GM12878 (cell line): ENCODE measurements at places on chromosomes 5 and 9. TPM values are rescaled to one million over a fixed set of nuclear protein-coding genes. Genes with fewer than 3 reads are reported as not detected.

DNA sequence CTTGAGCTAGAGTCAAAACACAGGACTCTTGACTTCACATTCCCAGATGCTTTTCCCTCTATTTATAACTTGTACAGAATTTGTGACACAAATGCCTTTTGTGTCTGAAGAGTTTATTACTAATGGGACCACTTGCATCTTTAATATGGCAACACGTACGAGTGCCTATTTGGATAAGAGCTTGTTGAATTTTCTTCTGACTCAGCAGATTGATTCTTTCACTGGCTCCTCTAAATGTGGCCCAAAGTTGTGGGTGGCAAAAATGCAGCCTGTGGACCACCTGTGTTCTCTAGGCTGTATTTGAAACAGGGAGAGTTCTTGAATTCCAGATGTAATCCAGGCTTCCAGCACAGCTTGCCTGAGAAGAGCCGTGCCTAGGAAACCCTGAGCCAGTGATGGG is 34.1 kb upstream of the ERCC6L2 start:
- no peak overlapping the region for H3K27ac ChIP-seq
- no peaks in the 10 kb centered on the region for H3K4me1 ChIP-seq
- DNase-seq, result no peak
- no peaks in the 10 kb centered on the region for H3K36me3 ChIP-seq
- H3K27me3 ChIP-seq, result no peaks in the 10 kb centered on the region

- H3K4me1 ChIP-seq, result no peaks in the 10 kb centered on the region
- no peak overlapping the region for H3K4me3 ChIP-seq
- H3K27ac ChIP-seq, result no peak overlapping the region
- no peaks in the 10 kb centered on the region for H3K36me3 ChIP-seq
These were observed 79.6 kb downstream of the PAPPA start for GRCh38 chr9:116233160-116233530.

The ZNF367 gene
- 3.3 and 6.2 TPM in 2 replicates for polyA plus RNA-seq

GRCh38 chr9:12695474-12695873 is 2.3 kb downstream of the TYRP1 start:
- no peaks in the 10 kb centered on the region for H3K27me3 ChIP-seq
- DNase-seq, result no peak
- no peaks in the 10 kb centered on the region for H3K4me1 ChIP-seq
- no peak overlapping the region for H3K27ac ChIP-seq

- no peak for DNase-seq
- H3K4me3 ChIP-seq, result no peak overlapping the region
- no peaks in the 10 kb centered on the region for H3K36me3 ChIP-seq
- H3K27me3 ChIP-seq, result no peaks in the 10 kb centered on the region
- H3K4me1 ChIP-seq, result no peaks in the 10 kb centered on the region
- no peak overlapping the region for H3K27ac ChIP-seq
These were observed 53.3 kb upstream of the RNU6ATAC start for GRCh38 chr9:134217431-134218210.

The RAB24 gene
- 26.4 and 29.2 TPM in 2 replicates for polyA plus RNA-seq

- no peaks in the 10 kb centered on the region for H3K36me3 ChIP-seq
- no peaks in the 10 kb centered on the region for H3K27me3 ChIP-seq
- no peak overlapping the region for H3K4me3 ChIP-seq
- no peak for DNase-seq
These were observed 38.6 kb upstream of the TDRD7 start for GRCh38 chr9:97373331-97373730.

The XPA gene
- polyA plus RNA-seq, result 17.4 and 19.9 TPM in 2 replicates

DNA sequence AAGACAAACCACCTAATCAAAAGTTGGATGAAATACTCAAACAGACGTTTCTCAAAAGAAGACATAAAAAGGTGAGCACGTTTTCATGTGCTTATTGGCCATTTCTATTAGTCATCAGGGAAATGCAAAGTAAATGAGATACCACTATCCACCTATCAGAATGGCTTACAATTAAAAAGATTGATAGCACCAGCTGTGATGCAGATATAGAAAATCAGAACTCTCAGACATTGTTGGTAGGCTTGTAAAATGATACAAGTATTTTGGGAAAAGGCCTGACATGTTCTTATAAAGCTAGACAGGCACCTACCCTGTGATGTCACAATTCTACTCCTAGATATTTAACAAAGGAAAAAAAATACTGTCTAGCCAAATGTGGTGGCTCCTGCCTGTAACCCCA is 44.0 kb upstream of the SLC30A5 start:
- H3K4me1 ChIP-seq, result no peaks in the 10 kb centered on the region
- DNase-seq, result no peak
- H3K27me3 ChIP-seq, result no peaks in the 10 kb centered on the region
- no peak overlapping the region for H3K27ac ChIP-seq

DNA sequence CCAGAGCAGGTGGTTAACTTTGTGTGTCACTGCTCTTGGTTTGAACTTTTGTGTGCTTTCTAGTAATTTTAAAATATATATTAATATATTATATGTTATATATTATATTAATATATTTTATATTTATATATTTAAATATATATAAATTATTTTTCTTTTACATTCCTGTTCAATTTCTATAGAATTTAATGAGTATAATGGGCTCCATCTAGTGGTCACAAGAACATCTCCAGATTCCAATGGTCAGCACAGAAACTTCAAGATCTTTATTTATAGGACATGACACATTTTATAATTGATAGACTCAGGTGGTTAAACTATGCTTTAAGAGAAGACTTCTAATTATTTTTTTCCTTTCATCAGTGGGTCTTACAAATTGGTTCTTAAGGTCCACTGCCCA is 39.1 kb downstream of the COL23A1 start:
- no peaks in the 10 kb centered on the region for H3K27me3 ChIP-seq
- no peak overlapping the region for H3K27ac ChIP-seq
- H3K36me3 ChIP-seq, result no peaks in the 10 kb centered on the region
- no peak overlapping the region for H3K4me3 ChIP-seq

DNA sequence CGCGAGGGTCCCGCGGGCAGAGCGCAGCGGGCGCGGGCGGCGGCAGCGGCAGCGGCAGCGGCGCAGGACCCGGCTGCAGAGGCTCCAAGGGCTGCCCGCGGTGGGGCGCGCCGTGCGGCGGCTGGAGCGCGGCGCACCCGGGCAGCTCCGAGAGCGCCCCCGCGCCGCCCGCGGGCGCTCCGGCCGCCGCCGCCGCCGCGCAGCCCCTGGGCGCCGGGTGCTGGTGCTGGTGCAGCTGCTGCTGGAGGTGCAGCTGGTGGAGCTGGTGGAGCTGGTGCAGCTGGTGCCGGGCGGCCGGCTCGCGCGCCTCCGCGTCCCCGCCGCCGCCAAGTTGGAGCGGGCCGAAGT is 644 bp downstream of the IER5L start:
- no peaks in the 10 kb centered on the region for H3K36me3 ChIP-seq
- H3K27ac ChIP-seq, result no peak overlapping the region
- peaks cover 21% of the 10 kb centered on the region for H3K4me1 ChIP-seq
- DNase-seq, result no peak

The THBS4 gene
- 1.0 and 1.8 TPM in 2 replicates for polyA plus RNA-seq

- peaks cover 53% of the 10 kb centered on the region for H3K4me1 ChIP-seq
- peak; percentile 70 for DNase-seq
- peak overlapping the region; percentile 60 for H3K4me3 ChIP-seq
- H3K27me3 ChIP-seq, result no peaks in the 10 kb centered on the region
- H3K27ac ChIP-seq, result peak overlapping the region; percentile 85
These were observed 81.0 kb downstream of the RXRA start for GRCh38 chr9:134407121-134407779.

DNA sequence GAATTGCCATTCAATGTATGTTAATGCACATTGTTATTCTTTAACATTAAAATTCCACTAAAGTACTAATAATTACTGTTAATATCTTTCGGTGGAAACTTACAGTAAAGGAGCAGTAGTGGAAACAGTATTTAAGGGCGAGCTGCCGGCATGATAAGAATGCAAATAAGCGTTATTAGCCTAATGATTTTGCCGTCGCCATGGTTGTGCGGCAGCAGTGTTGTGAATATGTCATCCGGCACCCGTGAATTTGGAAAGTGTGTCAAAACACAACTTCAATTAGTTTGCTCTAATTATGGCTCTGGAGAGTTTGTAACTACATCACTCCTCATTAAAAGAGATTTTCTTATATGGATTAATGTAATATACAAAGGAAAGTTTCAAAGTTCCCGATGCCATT is 81.4 kb downstream of the MVB12B start:
- H3K4me3 ChIP-seq, result no peak overlapping the region
- no peak overlapping the region for H3K27ac ChIP-seq
- no peaks in the 10 kb centered on the region for H3K36me3 ChIP-seq
- peaks cover 12% of the 10 kb centered on the region for H3K4me1 ChIP-seq
- 0 out of 2 replicates have a peak, but pooled peaks cover 5% of the 10 kb centered on the region for H3K27me3 ChIP-seq
- DNase-seq, result no peak

The TEX48 gene
- polyA plus RNA-seq, result not detected in 2 replicates

GRCh38 chr5:168147106-168147505 is 144.3 kb upstream of the WWC1 start:
- H3K4me3 ChIP-seq, result no peak overlapping the region
- H3K27ac ChIP-seq, result no peak overlapping the region
- no peaks in the 10 kb centered on the region for H3K36me3 ChIP-seq
- no peaks in the 10 kb centered on the region for H3K27me3 ChIP-seq

- DNase-seq, result no peak
- H3K27me3 ChIP-seq, result no peaks in the 10 kb centered on the region
- H3K4me1 ChIP-seq, result no peaks in the 10 kb centered on the region
These were observed 530.9 kb upstream of the TYRP1 start for GRCh38 chr9:12162181-12162815.

DNA sequence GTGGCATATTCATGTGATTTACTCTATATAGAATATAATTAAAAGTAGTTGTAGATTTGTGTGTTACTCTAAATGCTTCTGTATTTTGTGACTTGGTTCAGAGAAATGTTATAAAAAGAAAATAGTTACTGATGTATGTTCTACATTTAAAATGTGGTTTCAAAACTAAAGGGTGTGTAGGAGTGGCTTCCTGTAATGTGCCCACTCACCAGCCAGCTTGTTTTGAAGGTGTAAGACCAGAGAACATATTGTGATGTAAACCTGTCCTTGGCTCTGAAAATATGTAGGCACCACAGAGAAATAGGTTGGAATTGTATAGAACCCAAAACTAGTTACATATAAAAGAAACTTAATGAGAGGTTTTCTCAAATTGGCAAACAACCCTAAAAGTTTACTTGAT is 51.2 kb upstream of the ARRDC3 start:
- H3K27ac ChIP-seq, result no peak overlapping the region
- H3K36me3 ChIP-seq, result no peaks in the 10 kb centered on the region
- no peaks in the 10 kb centered on the region for H3K27me3 ChIP-seq
- no peaks in the 10 kb centered on the region for H3K4me1 ChIP-seq
- no peak for DNase-seq

- no peaks in the 10 kb centered on the region for H3K36me3 ChIP-seq
- DNase-seq, result no peak
- H3K4me3 ChIP-seq, result no peak overlapping the region
- H3K27me3 ChIP-seq, result no peaks in the 10 kb centered on the region
- H3K27ac ChIP-seq, result no peak overlapping the region
These were observed 275.5 kb downstream of the GLIS3 start for GRCh38 chr9:4024281-4024777.

The SPINK6 gene
- not detected in 2 replicates for polyA plus RNA-seq

DNA sequence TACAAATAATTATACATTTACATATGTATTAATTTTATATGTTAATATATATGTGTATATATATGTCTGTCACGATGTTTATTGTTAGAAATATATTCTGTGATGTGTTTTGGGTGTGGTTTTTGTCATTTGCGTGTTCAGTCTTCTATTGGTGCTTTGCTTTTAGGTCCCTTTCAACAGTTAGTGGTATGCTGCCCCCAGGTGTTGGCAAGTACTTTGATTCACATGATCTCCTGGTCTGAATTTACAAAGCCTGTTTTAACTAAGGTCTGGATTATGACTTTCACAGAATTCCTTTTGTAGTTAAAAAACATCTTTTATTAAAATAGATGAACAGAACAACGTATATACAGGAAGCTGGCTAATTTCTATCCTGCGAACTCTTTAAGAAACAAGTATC is 271.5 kb downstream of the CCDC171 start:
- no peaks in the 10 kb centered on the region for H3K27me3 ChIP-seq
- no peaks in the 10 kb centered on the region for H3K4me1 ChIP-seq
- no peak for DNase-seq
- H3K27ac ChIP-seq, result no peak overlapping the region
- H3K36me3 ChIP-seq, result no peaks in the 10 kb centered on the region

GRCh38 chr5:111929261-111929660 is 172.3 kb upstream of the NREP start:
- H3K27ac ChIP-seq, result no peak overlapping the region
- no peak for DNase-seq
- no peaks in the 10 kb centered on the region for H3K36me3 ChIP-seq
- H3K4me1 ChIP-seq, result no peaks in the 10 kb centered on the region
- no peaks in the 10 kb centered on the region for H3K27me3 ChIP-seq
- no peak overlapping the region for H3K4me3 ChIP-seq

DNA sequence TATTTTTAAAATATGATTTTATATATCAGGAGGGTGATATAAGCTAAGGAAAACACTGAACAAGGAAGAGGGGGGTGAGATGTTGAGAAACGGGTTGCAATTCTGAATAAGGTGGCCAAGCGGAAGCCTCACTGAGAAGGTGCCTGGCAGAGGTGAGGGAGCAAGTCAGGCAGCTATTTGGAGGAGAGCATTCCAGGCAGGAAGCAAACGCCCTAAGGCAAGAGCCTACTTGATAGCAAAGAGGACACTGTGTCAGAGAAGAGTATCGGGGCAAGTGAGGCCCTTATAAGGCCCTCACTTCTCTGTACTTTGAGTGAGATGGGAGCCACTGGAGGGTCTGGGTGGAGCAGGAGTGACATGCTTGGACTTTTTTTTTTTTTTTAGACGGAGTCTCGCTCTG is 8.0 kb upstream of the CTNNA1 start:
- DNase-seq, result no peak
- no peaks in the 10 kb centered on the region for H3K36me3 ChIP-seq

The CDC20B gene
- not detected in 2 replicates for polyA plus RNA-seq

DNA sequence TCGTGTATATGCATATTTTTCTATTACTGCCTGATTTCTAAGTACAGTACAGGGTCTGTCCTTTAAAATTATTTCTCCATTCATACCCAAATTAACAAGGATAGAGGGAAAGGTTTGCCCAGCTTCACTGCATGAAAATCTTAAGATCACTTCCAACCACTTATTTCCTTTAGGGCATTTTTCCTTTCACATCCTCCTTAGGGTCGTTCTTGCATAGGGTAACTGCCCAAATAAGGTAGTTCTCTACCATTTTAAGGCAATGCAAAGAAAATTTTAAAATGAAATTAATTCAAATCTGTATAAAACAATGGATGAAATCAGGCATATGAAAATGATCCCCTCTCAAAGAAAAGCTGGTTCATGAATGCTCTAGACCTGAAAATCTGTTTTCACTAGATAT is 4.1 kb upstream of the CDC20B start:
- peaks cover 9% of the 10 kb centered on the region for H3K4me1 ChIP-seq
- no peaks in the 10 kb centered on the region for H3K36me3 ChIP-seq
- H3K4me3 ChIP-seq, result no peak overlapping the region
- H3K27me3 ChIP-seq, result peaks cover 3% of the 10 kb centered on the region; the same call in 1 of the 2 replicates
- H3K27ac ChIP-seq, result no peak overlapping the region

The CBY3 gene
- 0.35 and 0.47 TPM in 2 replicates for polyA plus RNA-seq
